Upper lobe of right lung (tissue), 1 donor: ENCODE measurements at places on chromosomes 16 and 17. TPM values are rescaled to one million over a fixed set of nuclear protein-coding genes. Genes with fewer than 3 reads are reported as not detected.

DNA sequence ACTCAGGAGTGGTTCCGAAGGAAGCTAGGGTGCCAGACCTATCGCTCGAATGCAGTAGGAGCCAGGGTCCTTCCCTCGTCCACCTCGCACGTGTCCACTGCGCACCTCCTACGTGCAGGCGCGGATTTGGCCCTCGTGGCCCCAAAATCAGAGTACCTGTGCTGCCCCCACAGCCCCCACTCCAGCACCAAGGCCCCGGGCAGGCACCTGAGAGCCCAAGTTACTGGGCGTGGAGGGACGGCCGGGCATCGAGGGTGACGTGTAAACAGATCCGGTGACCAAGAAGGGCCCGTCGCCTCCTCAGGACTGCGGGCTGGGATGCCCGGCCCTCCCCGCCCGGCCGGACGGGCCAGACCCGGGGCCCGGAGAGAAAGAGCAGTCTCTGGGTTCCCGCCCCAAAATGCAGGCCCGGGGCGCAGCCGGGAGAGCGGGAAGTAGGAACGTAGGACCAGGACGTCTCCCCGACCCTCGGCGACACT lies 492 bp downstream of the SLC25A39 start:
- peak; percentile 79 for DNase-seq

GRCh38 chr17:33242375-33243124 lies 50.5 kb downstream of the ASIC2 start:
- DNase-seq: no peak

- DNase-seq: no peak
Observed at GRCh38 chr17:15232517-15232915, 32.6 kb downstream of the PMP22 start.

DNA sequence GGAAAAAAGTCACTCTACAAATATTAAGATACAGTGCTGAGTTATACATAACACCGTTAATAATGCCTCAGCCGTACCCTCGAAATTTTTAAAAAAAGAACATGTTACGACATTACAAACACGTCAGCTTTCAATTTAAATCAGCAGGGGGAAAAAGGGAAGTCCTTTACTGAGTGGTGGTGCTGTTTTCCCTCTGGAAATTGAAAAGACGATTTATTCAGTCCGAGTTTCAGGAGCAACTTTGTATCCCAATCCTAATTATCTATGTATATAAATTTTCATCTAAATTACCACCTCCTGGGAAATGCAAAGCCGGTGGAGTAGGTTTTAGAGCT lies 1.3 kb downstream of the NETO2 start:
- no peak for DNase-seq

GRCh38 chr17:79372470-79373238 lies 238.2 kb downstream of the RBFOX3 start:
- no peak for DNase-seq

The PRAC1 gene
- total RNA-seq: not detected

The NOXO1 gene
- 1.8 TPM for total RNA-seq
